ENCODE measurements at places on chromosomes 5 and 9.

DNA sequence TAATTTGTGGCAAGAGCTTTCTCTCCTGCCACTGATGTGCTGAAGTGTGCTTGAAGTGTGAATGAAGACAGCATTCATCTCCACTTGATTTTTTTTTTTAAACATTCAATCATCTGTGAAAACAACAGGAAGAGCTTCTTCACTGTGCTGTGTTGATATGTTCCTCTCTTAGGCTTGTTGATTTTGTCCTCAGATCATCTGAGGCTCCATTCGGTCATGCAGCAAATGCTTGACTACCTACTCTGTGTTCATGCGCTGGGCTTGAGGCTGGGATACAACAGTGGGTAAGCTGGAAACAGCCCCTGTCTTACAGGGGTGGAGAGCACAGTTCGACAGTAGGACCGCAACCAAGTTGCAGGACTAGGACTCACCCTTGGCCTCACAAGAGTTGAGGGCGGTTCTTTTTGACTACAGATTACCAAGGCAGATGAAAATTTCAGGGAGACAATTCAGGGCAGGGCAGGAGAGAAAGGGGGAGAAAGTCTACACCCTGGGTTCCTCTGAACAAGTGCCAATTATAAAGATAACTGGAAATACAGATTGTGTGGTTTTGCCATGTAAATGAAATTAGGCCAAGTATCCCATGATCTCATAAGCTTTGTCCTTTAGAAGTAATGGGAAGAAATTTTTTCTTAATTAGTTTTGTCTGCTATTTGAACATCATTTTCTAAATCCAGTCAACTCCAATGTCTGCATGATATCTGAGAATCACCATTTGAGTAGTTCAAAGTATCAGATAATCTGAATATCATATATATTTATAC is 31.0 kb upstream of the F2R start:
- no peak for DNase-seq

DNA sequence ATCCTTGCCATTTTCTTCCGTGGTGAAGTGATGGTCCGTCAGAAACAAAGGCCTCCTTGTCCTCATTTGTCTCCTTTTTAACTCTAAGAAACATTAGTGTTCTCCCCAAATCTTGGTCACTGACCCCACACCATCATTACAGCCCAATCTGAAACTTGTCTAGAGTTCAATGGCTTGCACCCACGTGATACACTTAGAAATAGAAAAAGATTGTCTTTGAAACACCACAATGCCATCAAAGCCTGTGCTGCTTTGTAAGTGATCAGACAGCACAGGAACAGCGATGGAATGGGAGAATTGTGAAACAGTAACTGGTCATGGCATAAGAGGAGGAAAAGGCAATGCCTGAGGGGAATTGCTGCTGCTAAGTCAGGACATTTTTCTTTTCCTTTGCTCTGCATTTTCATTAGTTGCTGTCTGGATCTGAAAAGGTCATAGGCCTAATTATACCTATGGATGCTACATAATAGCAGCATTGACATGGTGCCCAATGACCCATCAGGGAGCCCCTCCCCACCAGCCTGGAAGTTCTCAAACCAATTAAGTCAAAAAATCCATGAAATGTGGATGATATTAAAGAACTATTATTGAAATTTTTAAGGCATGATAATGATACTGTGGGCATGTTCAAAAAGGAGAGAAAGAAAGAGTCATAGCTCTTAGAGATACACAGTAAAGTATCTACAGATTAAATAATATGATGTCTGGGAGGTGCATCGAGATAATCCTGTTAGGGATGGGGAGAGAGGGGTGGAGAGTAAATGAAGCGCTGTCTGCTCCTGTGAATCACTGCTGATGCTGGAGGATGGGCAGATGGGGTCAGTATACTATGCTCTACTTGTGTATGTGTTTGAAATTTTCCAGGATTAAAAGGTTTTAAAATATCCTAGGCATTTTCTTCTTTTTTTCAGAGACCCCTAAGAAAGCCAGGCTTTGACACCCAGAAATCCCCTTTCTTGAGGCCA is 83.6 kb downstream of the ENC1 start:
- DNase-seq, result no peak

DNA sequence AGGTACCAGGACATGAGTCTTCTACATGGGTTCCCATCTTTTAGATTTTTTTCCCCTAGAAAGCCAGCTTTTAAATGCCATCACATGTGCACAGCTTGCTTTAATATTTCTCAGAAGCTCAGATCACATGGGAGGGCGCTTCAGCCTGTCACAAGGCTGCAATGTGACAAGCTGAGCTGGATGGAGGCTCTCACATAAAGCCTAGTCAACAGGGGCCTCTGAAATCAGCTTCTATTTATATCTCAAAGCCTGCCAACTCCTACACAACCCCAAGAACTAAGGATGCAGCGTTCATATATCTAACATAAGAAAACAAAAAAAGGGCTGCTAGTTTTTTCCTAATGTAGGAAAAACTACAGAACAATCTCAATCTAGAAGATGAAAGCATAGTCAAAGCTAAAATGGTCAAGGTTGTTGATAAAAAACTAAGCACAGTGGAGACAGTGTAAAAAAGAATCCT is 2.3 kb downstream of the ZFAND5 start:
- DNase-seq, result no peak

DNA sequence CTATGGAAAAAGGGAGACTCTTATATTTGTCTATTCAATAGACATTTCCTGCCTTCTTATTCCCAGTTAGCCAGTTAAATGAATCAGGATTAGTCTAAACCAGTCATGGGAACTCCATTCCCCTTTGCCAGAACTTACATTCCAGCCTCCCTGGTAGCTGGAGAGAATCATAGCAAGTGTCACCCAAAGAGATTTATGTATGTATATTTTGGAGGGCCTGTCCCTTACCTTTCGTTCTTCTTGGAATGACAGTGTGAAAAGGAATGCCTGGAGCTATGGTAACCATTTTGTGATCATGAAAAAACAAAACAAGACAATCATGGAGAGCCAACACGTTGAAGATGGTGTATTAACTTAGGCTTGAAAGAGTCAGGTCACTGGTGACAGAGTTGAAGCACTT is 627.7 kb downstream of the CCDC171 start:
- no peak for DNase-seq

GRCh38 chr9:38075272-38075671 is 6.2 kb upstream of the SHB start:
- DNase-seq, result no peak

DNA sequence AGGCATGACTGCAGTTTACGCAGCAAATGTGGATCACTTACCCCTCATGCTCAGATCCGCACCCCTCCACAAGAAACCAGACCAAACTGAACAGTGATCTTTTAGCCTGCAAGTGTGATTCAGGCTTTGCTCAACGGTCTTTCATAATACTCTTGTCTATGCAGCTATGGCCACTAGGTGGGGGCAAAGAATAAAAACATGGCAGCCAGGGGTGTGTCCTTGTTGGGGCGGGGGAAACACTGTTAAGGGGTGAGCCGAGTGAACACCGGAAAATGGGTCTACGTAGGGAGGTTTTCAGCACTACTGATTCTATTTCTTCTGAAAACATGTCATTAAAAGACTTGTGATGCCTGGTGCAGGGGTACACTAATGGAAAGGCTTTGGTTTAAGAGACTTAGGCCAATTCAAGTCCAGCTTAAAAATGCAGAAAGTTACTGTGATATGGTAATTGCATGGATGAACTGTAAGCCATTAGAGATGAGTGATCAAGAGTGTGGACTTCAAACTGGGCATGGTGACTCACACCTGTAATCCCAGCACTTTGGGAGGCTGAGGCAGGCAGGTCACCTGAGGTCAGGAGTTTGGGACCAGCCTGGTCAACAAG is 49.9 kb upstream of the GPR151 start:
- peak; percentile 46 for DNase-seq

- DNase-seq, result no peak
These were observed 84.5 kb upstream of the SPEF2 start for GRCh38 chr5:35533156-35533555.

DNA sequence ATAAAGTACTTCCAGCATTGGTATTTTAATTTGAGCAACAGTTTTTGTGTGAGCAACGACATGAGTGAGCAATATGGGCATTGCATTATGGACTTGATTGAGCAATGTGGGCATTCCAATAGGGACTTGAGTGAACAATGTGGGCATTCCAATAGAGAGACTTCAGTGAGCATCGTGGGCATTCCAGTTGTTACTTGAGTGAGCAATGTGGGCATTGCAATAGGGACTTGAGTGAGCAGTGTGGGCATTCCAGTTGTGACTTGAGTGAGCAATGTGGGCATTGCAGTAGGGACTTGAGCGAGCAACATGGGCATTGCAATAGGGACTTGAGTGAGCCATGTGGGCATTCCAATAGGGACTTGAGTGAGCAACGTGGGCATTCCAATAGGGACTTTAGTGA is 52.2 kb downstream of the ZCCHC7 start:
- DNase-seq, result no peak

- DNase-seq, result no peak
These were observed 19.0 kb upstream of the WHRN start for GRCh38 chr9:114524247-114524681.

DNA sequence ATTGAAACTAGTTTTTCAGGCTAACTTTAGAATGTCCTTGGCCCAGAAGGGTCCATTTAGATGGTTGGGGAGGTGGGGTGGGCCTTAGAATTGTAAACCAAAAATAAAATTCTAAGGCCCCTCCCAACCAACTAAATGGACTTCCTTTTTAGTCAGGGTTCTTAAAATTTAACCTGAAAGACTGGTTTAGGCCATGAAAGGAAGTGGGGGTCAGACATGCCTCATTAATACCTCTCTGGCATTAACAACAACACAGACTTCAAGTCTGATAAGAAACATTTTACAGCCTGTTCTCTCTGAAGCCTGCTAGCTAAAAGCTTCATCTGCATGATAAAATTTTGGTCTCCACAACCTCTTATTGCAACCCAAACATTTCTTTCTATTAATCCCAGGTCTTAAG is 65.5 kb upstream of the TNC start:
- DNase-seq, result no peak

GRCh38 chr9:16001856-16002255 is 449.0 kb downstream of the CCDC171 start:
- DNase-seq, result no peak

GRCh38 chr5:171901764-171902163 is 104.7 kb downstream of the FBXW11 start:
- no peak for DNase-seq

DNA sequence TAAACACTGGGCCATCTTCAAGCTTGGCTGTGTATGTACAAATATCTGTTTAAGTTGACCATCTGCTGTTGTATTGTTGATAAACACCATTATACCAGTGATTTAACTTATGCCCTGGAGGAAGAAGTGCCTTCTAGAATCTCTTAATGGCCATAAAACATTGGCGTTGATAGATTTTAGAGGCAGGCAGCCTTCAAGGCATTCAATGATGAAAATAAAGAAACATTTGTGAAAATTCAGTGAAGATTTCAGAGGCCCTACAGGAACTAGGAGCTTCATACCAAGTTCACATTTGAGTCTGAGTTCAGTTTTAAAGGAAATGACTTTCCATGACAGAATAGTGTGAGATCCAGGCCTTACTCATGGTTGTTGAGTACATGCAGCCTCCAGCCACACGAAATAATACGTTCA is 52.2 kb downstream of the MAP1B start:
- DNase-seq, result no peak

DNA sequence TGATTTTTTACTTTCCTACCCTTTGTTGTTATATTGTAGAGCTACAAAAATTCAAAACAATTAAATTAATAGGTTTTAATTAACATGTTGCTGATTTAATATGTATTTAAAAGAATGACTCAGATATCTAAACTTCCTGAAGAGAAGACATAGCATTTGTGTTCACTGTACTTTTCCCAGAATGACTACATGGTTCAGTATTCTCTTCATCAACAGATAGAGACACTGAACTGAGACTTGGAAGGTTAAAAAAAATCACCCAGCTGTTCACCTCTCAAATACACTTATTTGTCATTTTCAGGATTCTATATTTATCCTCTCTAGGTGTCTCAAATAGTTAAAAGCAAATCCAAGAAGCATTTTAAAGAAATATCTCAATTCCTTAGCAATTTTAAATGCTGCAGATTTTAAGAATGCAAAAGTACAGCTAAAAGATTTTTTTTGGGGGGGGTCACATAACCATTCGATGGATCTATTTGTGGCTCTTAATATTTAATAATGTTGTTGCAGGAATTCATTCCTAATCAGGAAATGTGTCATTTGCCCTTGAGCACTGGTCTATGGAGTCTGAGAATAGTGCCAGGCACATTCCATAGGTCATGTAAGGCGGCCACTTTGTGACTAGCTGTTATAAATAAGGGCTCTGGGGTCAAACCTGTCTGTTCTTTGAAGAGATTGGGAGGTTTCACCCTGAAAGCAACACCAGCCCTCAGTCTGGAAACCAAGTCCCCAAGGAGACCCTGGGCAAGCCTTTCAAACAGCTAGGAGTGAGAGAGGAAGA is 463.1 kb downstream of the NR2F1-AS1 start:
- DNase-seq, result no peak

Measured in neuronal stem cell (in vitro differentiated cells).